SK-MEL-5 (cell line): ENCODE measurements at places on chromosomes 13 and 19.

DNA sequence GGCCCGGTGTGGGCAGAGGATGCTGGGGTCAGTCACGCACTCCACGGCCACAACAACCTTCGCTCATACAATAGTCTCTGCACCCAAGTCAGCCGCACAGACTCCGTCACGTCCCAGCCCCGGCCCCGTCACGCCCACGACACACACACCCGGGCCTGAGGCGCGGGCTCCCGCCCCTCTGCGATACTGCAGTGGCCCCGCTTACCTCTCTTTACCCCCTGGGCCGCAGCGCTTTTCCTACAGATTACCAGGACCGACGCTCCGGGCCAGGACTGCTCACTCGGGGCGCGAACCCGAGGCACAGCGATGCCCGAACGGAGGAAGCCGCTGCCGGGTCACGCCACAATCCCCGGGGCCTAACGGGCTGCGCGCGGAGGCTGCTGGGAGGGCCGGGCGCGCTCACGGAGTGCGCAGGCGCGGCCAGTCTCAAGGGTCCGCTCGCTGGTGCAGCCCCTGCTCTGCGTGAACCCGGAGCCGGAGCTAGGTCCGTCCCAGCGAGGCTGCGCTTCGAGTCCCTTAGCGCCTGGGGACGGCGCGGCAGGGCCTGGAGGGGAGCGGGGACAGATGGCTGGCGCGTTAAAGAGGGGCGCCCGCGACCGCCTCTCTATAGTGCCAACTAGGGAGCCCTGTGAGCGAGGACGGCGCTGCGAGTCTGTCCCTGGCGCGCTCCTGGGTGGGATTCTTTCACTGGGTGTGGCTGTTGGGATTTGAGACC, at the start of gene ZFP82:
TSS of gene ZFP82 (minus strand) at position 358 of the 715 bp plus-strand sequence. CDS start 8,855 bp downstream, outside the sequence.
- DNase-seq: peak; percentile 72

DNA sequence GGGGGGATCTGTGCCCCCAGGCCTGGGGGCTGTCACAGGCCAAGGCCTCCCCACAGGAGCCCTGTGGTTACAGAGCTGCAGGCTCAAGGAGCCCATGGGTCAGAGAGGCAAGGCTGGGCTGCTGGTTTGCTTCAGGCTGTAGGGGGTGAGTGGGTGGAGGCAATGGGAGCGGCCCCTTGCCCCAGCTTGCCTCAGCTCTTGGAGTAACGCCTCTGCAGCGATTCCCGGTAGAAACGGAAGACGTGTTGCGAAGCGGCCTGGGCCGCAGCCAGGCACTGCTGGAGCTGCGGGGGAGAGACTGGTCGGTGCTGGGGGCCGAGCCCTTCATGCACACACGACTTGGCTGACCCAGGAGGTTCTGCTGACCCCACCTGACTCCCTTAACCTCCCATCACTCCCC, 10.1 kb downstream of the TMEM91 start:
- no peak for DNase-seq

DNA sequence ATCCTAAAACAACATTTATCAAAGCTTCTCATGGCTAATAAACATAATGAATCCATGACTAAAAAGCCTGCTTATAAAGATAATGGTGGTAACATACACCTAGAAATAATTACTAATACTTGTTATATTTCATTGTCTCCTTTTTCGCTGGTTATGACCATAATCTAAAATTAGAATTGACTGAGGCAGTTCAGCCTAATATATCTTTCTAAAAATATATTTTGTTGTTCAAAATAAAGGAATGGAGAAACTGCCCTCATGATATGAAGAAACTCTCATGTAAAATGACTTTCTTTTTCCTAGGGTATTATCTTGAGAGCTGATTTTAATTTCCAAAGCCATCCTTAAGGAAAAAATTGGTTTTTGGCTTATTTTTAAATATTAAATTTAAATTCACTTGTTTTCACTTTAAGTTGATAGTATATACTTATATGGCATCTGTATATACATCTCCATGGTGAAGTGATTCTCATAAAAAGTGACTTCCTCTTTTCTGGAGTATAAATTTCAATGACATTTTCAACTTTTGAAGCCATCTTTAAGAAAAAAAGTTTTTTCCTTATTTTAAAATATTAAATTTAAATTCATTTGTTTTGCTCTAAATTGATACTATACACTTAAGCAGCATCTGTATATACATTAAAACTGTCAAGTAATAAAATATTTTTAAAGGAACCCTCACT, 204.6 kb downstream of the VWA8 start:
- no peak for DNase-seq

GRCh38 chr19:35080613-35081170, 34.9 kb upstream of the FXYD3 start:
- DNase-seq: no peak

- DNase-seq: no peak
Observed at GRCh38 chr13:93872786-93873347, 606.6 kb downstream of the DCT start.

DNA sequence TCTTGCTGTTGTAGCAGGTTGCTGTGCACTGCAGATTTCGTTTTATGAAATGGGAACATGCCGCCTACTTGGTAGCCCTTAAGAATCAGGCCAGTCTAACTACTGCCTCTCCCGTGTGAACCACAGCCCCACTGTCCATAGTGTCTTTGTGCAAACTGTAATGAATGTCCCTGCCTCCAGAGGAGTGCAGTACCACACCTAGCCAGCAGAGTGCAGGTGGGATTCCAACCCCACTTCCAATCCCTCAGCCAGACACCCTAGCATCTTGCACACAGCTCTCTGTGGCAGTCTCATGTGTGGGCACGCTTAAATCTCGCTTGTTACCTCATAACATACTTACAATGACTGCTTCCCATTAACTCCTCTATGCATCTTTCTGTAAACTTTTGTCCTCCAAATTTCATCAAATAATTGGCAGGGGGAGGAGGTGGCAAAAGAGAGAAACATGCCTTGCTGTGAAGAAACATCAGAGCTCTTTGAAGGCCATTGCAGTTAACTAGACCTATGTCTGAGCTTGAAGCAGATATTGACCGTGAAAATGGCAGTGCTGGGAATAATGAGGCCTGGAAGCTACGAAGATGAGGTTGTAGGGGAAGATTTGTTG, 47.2 kb downstream of the ZAR1L start:
- no peak for DNase-seq

DNA sequence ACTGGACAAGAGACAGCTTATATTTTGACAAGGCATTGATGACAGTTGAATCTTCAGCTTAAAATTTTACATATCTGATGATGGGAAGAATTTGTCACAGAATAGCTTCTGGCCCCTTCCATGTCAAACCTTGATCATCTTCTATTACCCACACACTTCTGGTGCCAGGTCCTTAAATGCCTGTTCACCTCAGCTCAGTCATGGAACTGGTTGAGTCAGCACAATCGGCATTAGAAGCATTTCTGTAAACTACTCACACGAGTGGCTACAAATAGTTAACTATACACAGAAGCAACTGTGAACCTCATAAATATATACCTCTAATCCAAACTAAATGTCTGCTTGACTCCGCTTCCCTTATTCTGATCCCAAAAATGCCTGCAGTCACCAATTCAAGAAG, 161.2 kb downstream of the FOXO1 start:
- DNase-seq: no peak
